Psoas muscle (tissue), 8 donors: ENCODE measurements at places on chromosomes 1 and 21. TPM values are rescaled to one million over a fixed set of nuclear protein-coding genes. Genes with fewer than 3 reads are reported as not detected.

The OTUD7B gene
- 58.1 TPM for total RNA-seq

GRCh38 chr1:233121947-233122559, 171.6 kb downstream of the NTPCR start:
- H3K27ac ChIP-seq = no peak overlapping the region
- no peaks in the 10 kb centered on the region for H3K27me3 ChIP-seq
- H3K36me3 ChIP-seq = no peaks in the 10 kb centered on the region

- H3K4me3 ChIP-seq = no peak overlapping the region
- H3K27me3 ChIP-seq = no peaks in the 10 kb centered on the region
- DNase-seq = no peak
- H3K27ac ChIP-seq = no peak overlapping the region
- H3K4me1 ChIP-seq = no peaks in the 10 kb centered on the region
- no peaks in the 10 kb centered on the region for H3K36me3 ChIP-seq
These were observed 44.1 kb upstream of the ATP2B4 start for GRCh38 chr1:203582568-203582967.

The LCE2C gene
- total RNA-seq = not detected

- no peak overlapping the region for H3K4me3 ChIP-seq
- DNase-seq = no peak
- H3K36me3 ChIP-seq = no peaks in the 10 kb centered on the region
- peaks cover 43% of the 10 kb centered on the region for H3K4me1 ChIP-seq
- no peaks in the 10 kb centered on the region for H3K27me3 ChIP-seq
These were observed 284.5 kb upstream of the USP25 start for GRCh38 chr21:15445327-15445726.

The OMA1 gene
- 16.5 TPM for total RNA-seq

DNA sequence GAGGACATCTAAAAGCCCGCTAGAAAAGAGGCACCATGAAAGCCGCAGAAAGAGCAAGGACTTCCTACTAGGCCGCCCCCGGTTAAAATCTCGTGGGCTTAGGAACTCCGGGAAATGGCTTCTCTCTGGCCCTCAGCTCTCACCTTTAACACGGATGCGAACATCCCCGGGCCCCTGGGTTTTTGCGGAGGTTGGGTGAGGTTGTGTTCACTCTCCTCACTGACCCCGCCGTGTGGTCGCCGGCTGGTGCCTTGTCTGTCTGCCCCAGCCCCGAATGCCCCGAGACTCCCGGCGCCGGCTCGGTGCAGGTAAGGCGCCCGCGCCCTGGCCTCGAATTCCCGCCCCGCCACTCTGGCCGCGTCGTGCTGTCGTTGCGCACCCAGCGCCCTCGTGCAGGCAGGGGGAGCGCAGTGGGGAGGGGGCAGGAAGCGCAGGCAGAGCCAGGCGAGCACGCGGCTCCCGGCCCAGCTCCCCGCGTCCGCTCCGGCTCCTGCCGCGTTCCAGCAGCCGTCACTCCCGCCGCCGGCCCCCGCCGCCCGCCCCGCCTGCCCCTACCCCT, at the start of gene SHISAL2A:
Gene SHISAL2A, plus strand, starts transcription at position 437 of the 559 bp plus-strand sequence. CDS start 326 bp downstream, outside the sequence.
- H3K4me3 ChIP-seq = peak within 1 kb of the TSS; percentile 69
- no peaks in the 10 kb centered on the region for H3K27me3 ChIP-seq
- H3K27ac ChIP-seq = peak within 1 kb of the TSS; percentile 16
- peak; percentile 73 for DNase-seq
- no peaks in the 10 kb centered on the region for H3K36me3 ChIP-seq

The GPX7 gene
- 12.2 TPM for total RNA-seq

The CFAP107 gene
- not detected for total RNA-seq

DNA sequence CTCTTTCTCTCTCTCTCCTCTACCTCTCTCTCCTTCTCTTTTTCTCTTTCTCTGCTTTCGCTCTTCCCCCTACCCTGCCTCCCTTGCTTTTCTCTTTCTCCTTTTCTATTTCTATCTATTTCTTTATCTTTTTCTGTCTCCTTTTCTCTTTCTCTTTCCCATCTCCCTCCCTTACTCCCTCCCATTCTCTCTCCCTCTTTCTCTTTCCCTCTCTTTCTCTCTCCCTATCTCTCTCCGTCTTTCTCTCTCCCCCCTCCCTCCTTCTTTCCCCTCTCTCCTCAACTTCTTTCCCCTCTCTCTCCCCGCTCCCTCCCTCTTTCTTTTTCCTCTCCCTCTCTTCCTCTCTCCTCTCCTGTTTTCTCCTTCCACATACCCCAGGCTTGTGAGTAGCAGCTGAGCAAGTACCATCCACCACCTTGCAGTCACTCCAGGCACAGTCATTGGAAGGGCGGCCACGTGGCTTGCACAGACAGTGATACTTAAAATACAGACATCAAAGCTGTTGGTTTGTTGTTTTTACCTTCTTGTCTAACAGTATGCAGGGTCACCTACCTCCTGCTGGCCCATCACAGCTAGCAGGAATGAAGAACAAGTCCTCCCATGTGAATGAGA, 209.1 kb upstream of the COA6 start:
- no peak overlapping the region for H3K27ac ChIP-seq
- no peaks in the 10 kb centered on the region for H3K27me3 ChIP-seq
- H3K4me1 ChIP-seq = no peaks in the 10 kb centered on the region
- no peak for DNase-seq

GRCh38 chr1:83917959-83918358, 81.0 kb downstream of the TTLL7 start:
- peaks cover 24% of the 10 kb centered on the region for H3K36me3 ChIP-seq
- H3K27me3 ChIP-seq = no peaks in the 10 kb centered on the region
- H3K4me1 ChIP-seq = no peaks in the 10 kb centered on the region
- H3K27ac ChIP-seq = no peak overlapping the region
- DNase-seq = no peak

The KIF21B gene
- 0.81 TPM for total RNA-seq

GRCh38 chr1:93087532-93087931, 8.4 kb downstream of the MTF2 start:
- no peaks in the 10 kb centered on the region for H3K27me3 ChIP-seq
- peaks cover 6% of the 10 kb centered on the region for H3K4me1 ChIP-seq
- H3K36me3 ChIP-seq = peaks cover 14% of the 10 kb centered on the region
- no peak overlapping the region for H3K4me3 ChIP-seq
- no peak for DNase-seq
- H3K27ac ChIP-seq = no peak overlapping the region

DNA sequence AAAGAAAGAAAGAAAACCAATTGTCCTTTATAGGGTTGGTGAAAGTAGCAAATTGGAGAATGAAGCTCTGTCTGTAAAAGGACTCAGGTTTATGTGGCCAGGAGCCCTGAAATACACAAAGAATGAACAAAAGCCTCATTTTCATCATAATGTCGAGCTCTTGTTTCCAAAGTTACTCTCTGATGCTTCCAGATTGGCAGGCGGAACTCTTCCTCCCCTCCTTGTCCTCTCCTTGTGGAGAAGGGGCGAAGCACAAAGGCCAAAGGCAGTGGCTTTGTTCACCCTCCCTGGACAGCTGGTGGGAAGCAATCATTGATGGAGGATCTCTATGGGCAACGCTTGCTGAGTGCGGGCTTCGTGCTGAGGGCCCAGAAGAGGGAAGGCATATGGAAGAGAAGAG, 5.6 kb downstream of the CA6 start:
- H3K4me1 ChIP-seq = no peaks in the 10 kb centered on the region
- H3K36me3 ChIP-seq = no peaks in the 10 kb centered on the region
- H3K4me3 ChIP-seq = no peak overlapping the region
- no peaks in the 10 kb centered on the region for H3K27me3 ChIP-seq

GRCh38 chr1:147717051-147717705, 43.2 kb downstream of the GJA5 start:
- H3K36me3 ChIP-seq = no peaks in the 10 kb centered on the region
- no peak overlapping the region for H3K27ac ChIP-seq
- no peak overlapping the region for H3K4me3 ChIP-seq
- H3K27me3 ChIP-seq = no peaks in the 10 kb centered on the region
- DNase-seq = no peak

GRCh38 chr1:231162297-231162969, 575 bp downstream of the TRIM67 start:
- H3K4me3 ChIP-seq = peak overlapping the region; percentile 60
- no peak overlapping the region for H3K27ac ChIP-seq
- peaks cover 7% of the 10 kb centered on the region for H3K4me1 ChIP-seq
- H3K36me3 ChIP-seq = no peaks in the 10 kb centered on the region

DNA sequence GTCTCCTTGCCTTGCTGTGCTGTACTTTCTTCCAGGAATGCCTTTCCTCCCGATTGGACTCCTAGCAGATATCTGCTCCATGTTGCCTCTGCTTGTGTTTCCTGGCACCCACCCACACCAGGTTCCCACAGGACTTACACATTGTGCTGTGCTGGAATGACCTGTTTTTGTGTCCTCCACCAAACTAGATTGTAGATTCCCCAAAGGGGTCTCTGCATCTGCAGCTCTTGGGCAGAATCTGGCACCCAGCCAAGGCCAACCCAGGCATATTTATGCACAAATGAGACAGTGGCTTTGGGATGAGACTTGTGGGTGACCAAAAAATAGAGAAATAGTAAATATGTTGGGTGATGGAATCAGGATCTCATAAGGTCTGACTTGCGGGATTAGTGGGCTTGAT, 278.2 kb downstream of the RRAGC start:
- no peak for DNase-seq
- no peak overlapping the region for H3K4me3 ChIP-seq
- no peaks in the 10 kb centered on the region for H3K4me1 ChIP-seq
- H3K36me3 ChIP-seq = no peaks in the 10 kb centered on the region
- H3K27me3 ChIP-seq = peaks cover 10% of the 10 kb centered on the region

- no peak overlapping the region for H3K27ac ChIP-seq
- no peak overlapping the region for H3K4me3 ChIP-seq
- H3K4me1 ChIP-seq = peaks cover 10% of the 10 kb centered on the region
- DNase-seq = no peak
- no peaks in the 10 kb centered on the region for H3K27me3 ChIP-seq
These were observed 142.3 kb upstream of the EDN2 start for GRCh38 chr1:41626616-41627375.

DNA sequence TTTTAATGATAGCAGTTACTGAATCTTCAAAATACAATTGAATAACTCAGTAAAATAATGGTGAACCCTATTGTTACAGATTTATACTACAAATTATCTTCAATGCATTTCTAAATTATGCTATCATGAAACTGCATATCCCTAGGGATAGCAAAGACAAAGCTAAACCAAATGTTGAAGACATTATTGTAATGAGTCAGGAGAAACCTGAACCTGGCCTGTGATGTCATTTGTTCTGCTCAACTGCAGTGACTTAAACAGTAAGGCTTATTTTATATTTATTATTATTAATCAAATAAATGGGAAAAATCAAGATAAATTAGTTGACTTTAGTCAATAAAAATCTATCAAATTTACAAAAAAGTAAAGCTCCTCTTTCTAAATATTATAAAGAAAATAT, 100.3 kb downstream of the UCHL5 start:
- no peaks in the 10 kb centered on the region for H3K27me3 ChIP-seq
- H3K27ac ChIP-seq = no peak overlapping the region
- no peak for DNase-seq

The CFAP45 gene
- 0.42 TPM for total RNA-seq

The KANK4 gene
- total RNA-seq = 0.12 TPM

DNA sequence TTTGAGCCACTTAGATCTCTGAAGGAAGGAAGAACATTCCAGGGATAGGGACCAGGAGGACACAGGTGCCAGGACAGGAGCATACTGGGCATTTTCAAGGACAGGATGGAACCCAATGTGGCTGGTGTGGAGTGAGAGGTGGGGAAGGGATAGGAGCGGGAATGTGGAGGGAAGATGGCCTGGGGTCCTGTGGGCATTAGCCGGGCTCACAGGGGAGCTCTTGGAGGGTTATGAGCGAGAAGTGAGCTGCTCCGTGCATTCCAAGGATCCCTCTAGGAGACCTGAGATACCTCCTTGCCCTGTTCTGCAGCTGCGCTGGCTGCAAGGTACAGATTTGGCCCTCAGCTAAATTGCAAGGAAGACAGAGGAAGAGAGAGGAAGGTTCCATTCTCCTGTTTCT, 87.5 kb downstream of the IER5 start:
- H3K27me3 ChIP-seq = no peaks in the 10 kb centered on the region
- no peak overlapping the region for H3K27ac ChIP-seq
- H3K4me3 ChIP-seq = no peak overlapping the region
- DNase-seq = no peak

The C8B gene
- total RNA-seq = not detected

The C1orf185 gene
- total RNA-seq = not detected

GRCh38 chr1:208741296-208741695, 497.1 kb upstream of the PLXNA2 start:
- no peaks in the 10 kb centered on the region for H3K4me1 ChIP-seq
- no peaks in the 10 kb centered on the region for H3K27me3 ChIP-seq
- H3K27ac ChIP-seq = no peak overlapping the region
- DNase-seq = no peak
- H3K4me3 ChIP-seq = no peak overlapping the region
- H3K36me3 ChIP-seq = no peaks in the 10 kb centered on the region

DNA sequence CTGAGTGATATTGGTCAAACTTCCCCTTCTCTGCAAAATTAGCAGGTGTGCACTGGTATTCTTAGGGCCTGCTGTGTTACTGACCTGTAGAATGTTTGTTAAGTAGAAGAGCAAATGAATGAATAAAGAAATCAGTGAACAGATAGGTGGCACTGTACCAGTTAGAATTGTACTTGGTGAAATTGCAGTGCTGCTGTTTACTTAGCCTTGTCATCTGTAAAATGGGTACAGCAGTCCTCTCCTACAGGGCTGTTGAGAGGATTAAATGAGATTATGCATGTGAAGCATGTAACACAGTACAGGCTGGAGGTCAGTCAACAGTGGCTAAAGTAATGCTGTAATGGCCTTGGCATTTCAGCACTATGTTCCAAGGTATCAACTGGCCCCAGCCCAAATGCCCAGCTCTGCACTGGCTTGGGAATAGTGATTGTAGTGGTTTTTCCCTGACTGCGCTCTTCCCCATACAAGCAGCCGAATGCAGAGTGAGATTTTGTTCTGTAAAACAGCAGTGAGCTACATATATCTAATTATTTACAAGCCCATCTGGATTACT, 10.5 kb downstream of the VANGL1 start:
- no peak overlapping the region for H3K27ac ChIP-seq
- H3K36me3 ChIP-seq = no peaks in the 10 kb centered on the region
- H3K4me1 ChIP-seq = peaks cover 4% of the 10 kb centered on the region

DNA sequence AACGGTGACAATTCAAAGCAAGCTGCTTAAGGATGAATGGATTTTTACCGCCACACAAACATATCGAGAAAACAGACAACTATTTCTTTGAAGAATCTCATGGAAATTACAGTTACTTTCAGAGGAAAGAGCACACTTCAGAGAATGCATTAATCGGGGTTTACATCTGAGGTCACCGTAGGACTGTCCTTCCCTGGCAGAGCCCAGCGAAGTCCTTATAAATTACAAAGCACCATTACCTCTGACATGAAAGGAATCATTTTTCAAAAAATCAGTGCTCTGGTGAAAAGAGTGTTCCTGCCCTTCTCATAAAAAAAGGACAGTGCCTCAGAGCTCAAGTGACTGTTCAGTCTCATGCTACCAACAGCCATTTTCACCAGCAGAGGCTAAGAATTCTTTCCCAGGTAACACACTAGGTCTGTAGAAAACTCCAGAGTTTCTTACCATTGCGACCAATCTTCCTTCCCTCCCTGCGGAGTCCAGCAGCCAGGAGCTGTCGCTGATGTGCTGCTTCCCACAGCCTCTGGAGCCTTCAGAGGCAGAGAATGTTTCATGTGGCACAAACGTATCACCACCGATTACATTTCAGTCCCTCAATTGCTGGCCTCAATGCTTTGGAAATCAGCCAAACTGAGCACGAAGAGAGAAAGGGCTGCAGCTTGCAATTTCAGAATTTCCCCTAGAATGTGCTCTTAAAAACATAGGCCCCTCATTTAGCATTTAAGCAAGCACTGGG, 75.4 kb downstream of the PLD5 start:
- DNase-seq = no peak
- no peak overlapping the region for H3K4me3 ChIP-seq
- peaks cover 2% of the 10 kb centered on the region for H3K27me3 ChIP-seq
- no peaks in the 10 kb centered on the region for H3K4me1 ChIP-seq
- H3K27ac ChIP-seq = no peak overlapping the region

GRCh38 chr1:246482805-246483568, 24.1 kb downstream of the SMYD3 start:
- no peak overlapping the region for H3K4me3 ChIP-seq
- H3K27ac ChIP-seq = no peak overlapping the region
- no peaks in the 10 kb centered on the region for H3K36me3 ChIP-seq
- no peaks in the 10 kb centered on the region for H3K4me1 ChIP-seq
- no peaks in the 10 kb centered on the region for H3K27me3 ChIP-seq
